Stimulated activated CD4-positive, alpha-beta T cell treated with anti-CD3 and anti-CD28 coated beads, TNF-alpha, amount 100 ng/mL, for 24 hours (primary cell): ENCODE measurements at places on chromosomes 1 and 21.
A peak's percentile ranks its signal among the peaks of the same experiment; 100 is the strongest.

DNA sequence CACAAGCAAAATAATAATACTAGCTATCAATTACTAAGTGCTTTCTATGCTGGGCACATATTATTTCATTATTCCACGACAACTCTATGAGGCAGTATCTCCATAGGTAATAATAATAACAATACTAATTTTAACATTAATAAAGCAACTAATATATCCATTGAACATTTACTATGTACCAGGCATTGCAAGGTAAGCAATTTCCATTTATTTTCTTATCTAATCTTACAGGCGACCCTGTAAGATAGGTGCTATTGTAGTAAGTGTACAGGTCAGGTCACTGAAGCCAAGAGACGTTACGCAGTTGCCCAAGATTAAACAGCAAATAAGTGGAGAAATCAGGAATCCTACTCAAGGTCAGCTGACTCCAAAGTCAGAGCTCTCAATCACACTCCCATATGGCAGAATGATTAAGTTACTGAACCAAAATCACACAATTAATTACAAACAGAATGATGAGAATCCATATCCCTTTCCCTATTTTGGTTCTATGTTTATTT is 198.4 kb downstream of the SLC45A1 start:
- no peak for DNase-seq

- DNase-seq: no peak
Measured at GRCh38 chr1:79847700-79848099, 841.2 kb upstream of the ADGRL4 start.

- DNase-seq: no peak
Measured at GRCh38 chr1:221025501-221025900, 146.3 kb downstream of the HLX start.

DNA sequence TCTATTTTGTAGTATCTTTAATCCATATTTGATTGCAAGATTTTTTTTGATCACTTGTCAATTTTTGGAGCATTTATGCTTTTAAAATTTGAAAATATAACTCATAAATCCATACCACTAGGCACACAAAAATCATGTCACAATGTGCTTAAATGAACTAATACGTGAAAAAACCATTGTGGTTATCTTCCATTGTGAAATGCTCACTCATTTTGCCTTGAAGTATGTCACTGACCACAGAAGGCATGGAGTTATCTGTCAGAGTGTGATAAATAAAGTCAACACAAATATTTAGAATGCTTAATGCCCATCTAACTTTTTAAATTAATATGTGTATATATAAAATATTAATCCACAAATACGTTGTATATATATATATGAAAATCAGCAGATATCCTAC is 347.2 kb downstream of the PTPRC start:
- DNase-seq: no peak

DNA sequence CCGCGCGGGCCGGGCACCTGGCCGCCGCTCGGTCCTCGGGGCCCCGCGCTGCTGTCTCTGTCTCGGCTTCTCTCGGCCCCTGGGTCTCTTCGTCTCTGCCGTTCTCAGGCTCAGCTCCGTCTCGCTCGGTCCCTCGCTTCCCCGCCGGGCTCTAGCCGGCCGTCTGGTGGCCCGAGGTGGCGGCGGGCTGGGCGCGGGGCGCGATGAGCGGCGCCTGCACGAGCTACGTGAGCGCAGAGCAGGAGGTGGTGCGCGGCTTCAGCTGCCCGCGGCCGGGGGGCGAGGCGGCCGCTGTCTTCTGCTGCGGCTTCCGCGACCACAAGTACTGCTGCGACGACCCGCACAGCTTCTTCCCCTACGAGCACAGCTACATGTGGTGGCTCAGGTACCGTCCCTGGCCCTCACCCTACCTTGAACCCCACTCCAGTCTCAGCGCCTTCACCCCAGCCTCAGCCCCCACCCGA is 355 bp downstream of the SHISAL2A start:
- DNase-seq: peak; percentile 7

- no peak for DNase-seq
Measured at GRCh38 chr1:155504207-155504606, 58.4 kb downstream of the ASH1L start.

DNA sequence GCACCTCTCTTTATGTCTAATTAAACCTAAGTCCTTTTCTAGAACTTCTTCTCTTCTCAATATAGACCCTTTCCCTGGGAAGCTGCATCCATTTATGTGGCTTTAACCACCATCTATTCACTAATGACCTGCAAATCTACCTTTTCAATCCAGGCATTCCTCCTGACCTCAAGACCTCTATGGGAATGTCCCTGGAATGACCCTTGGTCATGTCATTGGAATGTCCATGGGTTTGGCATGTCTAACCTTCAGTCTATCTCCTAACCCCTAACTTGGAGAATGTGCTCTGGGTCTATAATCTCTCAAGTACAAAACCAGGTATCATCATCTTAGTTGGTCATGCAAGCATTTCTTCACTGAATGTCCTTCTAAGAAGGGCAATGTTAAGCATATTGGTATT is 196.1 kb downstream of the KCNH1 start:
- no peak for DNase-seq

DNA sequence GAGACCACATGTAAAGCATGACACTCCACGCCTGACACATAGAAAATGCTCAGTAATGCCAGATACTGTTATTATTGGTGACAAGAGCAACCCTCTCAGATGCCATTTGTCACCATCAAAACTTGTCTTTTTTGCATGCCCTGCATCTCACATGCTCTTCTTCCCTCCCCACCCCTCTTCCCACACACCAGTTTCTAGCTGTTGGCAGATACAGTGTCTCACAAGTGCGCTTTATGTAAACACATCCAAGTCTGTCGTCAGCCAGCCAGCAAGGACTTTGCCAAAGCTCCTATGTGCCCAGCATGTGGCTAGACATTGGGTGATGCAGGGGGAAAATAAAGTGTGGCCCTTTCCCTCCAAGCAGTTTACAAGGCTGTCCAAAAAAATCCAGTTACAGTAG is 44.9 kb upstream of the EPHA8 start:
- DNase-seq: no peak

- no peak for DNase-seq
Measured at GRCh38 chr1:74162333-74162732, 35.6 kb downstream of the LRRIQ3 start.

DNA sequence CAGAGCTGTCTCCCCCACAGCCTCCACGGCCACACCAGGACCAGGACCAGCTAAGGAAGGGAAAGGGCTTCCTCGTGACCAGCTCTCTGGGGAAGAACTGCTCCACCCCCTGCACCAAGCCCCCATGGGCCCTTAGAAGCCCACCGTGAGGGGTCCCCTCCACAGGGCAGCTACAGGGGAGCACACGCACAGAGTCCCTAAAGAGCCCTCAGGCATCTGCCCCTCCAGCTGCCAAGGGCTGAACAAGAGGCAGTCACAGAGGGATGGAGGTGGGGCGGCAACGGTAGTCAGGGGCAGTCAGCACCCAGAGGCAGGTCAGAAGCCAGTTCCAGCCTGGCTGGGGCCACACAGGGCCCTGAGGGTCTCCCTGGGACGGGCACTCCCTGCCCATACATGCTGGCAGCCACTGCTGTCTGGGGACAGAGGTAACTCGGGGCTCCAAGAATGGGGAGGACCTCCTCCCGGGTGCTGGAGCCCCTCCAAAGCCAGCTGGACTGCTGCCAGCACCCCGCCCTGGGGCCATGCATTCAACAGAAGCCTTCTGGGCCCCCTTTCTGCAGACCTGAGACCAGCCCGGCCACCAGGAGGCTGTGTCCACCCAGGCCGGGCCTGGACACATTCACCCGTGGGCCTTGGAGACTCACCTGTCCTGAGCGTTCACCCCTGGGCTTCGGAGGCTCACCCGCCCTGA is 18.7 kb downstream of the SLC19A1 start:
- DNase-seq: no peak

GRCh38 chr1:118185084-118185832 is at the start of gene SPAG17:
SPAG17 (minus strand) TSS chr1:118185228; CDS start chr1:118185157, 71 bp downstream.
- DNase-seq: no peak

DNA sequence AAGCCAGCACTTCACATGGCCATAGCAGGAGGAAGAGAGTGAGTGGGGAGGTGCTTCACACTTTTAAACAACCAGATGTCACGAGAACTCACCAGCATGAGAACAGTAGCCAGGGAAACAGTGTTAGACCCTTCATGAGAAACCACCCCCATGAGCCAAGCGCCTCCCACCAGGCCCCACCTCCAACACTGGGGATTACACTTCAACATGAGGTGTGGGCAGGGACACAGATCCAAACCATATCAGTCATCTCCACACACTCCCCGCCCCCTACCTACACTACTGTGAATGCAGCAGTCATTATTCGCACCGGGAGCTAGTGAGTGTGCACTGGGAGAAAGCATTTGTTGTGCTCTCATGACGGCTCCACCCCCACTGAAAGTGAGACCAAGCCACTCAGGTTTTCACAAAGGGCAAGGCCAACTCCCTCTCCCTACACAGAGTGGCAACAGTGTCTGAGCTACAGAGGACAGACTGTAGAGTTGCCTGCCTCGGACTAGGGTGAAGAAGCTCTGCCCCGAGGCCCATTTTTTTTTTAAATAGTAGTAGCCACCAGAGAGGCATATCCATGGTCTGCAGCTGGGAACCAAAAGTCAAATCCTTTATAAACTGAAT is 125.6 kb downstream of the BARHL2 start:
- DNase-seq: no peak

- DNase-seq: no peak
Measured at GRCh38 chr1:100626397-100626796, 88.5 kb downstream of the GPR88 start.

DNA sequence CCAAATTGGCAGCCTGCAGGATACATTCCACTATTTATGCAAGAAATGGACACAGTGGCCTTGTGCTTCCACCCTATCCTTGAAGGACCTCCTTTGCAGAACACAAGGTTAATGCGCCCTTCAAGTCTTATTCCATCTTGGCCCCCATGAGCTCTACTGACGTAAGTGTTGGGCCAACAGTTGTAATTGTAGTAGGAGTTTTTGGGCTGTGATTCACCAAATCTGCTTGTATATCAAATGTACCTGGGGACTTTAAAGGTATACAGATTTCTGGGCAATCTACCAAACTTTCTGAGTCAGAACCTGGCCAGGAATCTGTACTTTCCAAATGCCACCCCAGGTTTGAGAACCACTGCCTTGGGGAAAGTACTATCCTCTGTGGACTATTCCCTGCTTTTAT is 100.9 kb upstream of the MARK1 start:
- no peak for DNase-seq

GRCh38 chr1:68456202-68456601 is 6.4 kb upstream of the RPE65 start:
- no peak for DNase-seq

- DNase-seq: no peak
Measured at GRCh38 chr1:69639159-69639558, 71.4 kb downstream of the LRRC7 start.

- DNase-seq: no peak
Measured at GRCh38 chr1:81424061-81424460, 376.7 kb upstream of the ADGRL2 start.

DNA sequence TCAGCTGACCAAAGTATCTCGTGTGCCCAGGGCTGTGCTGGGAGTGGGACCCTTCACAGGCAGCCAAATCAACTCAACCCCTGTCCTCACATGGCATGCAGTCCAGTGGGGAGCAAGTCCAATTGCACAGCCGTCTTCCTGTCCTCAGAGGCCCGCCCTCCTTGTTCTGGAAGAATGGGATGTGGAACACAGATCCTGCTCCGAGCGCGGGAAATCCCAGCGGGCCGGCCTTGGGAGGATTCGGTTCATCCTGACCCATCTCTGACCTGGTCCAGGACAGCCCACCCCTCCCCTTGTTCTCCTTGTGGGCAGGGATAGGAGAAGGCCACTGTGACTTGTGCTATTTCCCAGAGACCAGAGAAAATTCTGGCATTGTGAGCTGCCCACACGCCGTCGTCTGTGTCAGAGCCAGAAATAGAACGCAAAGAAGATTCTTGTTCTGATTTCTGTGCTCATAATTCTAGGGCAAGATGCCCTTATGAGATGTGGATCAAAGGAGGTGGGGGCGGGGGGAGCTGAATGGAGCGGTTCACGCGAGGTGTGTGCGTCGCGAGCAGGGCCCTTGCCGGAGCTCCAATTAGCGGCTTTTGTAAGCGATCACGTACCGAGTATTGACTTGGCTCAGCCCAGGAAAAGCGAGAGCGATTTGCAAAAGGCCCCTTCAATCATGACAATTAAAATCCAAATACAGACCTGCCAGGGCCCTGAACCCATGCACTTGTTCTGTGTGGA is 79.2 kb downstream of the AJAP1 start:
- DNase-seq: no peak

- DNase-seq: no peak
Measured at GRCh38 chr1:192706936-192707335, 71.0 kb downstream of the RGS13 start.

- no peak for DNase-seq
Measured at GRCh38 chr1:33074193-33074945, 6.6 kb upstream of the AZIN2 start.

DNA sequence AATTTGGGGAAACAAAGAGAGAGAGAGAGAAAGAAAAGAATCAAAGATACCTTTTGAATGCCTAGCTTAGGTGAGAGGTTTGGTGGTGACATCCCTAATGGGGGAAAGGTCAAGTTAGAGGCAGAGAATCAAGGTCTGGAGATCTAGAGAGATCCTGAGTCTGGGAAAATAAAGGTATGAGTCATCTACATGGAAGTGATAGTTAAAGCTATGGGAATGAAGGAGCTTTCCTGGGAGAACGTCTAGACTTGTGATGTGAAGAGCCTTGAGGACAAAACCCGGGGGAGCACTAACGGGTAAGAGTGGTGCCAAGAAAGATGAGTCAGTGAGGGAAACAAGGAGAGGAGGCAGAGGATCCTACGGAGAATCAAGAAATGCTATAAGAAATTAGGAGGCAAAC is 110.8 kb upstream of the RUNX1 start:
- DNase-seq: no peak

DNA sequence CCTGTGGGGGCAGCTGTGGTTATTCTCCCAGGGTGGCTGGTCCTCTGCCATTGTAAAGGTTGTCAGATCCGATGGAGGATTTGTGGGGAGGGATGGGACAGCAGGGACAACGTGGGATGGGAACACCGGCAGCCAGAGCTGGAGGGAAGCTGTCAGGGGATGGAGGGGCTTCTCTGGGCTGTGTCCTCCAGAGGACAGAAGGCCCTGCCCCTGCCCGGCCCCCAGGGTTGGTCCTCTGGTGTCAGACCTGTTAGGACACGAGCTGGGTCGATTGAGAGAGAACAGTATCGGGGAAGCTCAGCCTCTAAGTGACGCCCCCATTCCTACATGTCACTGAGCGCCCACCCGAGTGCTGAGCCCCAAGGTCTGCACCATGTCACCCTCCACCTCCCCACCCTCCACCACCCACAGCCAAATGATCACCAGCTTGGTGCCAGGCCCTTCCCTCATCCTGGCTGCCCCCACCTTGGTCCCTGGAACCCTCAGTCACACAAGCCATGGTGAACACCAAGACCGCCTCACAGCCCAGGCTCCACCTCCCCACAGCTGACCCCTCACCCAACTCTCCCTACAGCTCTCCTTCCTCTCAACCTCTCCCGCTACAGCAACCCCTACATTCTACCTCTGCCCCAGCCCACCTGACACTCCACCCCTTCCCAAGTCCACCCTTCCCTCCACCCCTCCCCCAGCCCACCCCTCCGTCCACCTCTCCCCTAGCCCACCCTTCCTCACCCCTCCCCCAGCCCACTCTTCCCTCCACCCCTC is 244.4 kb downstream of the MATN1 start:
- DNase-seq: no peak

- DNase-seq: no peak
Measured at GRCh38 chr1:176090766-176091165, 116.3 kb downstream of the COP1 start.

GRCh38 chr1:232553050-232553754 is 76.7 kb downstream of the SIPA1L2 start:
- DNase-seq: no peak

GRCh38 chr1:81832573-81832972 is 31.8 kb downstream of the ADGRL2 start:
- no peak for DNase-seq
